Activated naive CD8-positive, alpha-beta T cell treated with anti-CD3 and anti-CD28 coated beads, Interleukin-2, amount 50 U/mL, for 16 hours (primary cell): ENCODE measurements at places on chromosomes 6 and 20.

DNA sequence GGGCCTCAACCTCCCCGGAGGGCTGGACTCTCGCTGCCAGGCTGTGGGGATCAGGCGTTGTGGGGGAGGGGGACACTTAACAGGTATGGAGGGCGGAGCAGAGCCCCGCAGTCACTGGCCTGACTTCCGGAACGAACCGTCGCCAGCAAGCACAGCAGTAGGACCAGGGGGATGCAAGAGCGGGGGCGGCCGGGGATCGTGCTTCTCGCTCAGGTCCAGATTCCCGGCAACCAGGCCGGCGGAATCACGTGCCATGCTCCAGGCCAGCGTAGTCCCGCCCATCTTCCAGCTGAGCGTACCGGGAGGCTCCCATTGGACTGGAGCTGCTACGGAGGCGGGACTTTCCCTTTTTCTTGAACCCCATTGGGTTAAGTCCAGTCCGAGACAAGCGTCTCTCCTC lies 10.0 kb upstream of the POU5F1 start:
- DNase-seq = peak; percentile 54

GRCh38 chr6:169199625-169200335 lies 53.9 kb downstream of the THBS2 start:
- DNase-seq = no peak

DNA sequence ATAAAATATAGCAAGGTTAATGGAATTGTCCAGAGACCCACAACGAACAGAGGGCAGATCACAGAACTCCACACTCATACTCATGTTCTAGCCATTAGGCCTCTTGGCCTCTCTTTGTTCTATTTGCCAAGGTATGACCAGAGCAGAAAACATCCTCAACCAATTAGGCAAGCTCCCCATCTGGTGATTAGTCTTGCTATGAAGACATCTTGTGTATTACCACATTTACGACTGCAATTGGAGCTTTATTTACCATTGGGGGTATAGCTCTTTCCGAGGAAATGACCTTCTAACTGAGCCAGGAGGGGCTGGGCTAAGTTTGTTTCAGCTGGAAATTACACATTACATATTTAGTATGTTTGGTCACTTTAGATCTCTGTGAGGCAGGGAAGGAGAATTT lies 593.9 kb downstream of the CD109 start:
- no peak for DNase-seq

DNA sequence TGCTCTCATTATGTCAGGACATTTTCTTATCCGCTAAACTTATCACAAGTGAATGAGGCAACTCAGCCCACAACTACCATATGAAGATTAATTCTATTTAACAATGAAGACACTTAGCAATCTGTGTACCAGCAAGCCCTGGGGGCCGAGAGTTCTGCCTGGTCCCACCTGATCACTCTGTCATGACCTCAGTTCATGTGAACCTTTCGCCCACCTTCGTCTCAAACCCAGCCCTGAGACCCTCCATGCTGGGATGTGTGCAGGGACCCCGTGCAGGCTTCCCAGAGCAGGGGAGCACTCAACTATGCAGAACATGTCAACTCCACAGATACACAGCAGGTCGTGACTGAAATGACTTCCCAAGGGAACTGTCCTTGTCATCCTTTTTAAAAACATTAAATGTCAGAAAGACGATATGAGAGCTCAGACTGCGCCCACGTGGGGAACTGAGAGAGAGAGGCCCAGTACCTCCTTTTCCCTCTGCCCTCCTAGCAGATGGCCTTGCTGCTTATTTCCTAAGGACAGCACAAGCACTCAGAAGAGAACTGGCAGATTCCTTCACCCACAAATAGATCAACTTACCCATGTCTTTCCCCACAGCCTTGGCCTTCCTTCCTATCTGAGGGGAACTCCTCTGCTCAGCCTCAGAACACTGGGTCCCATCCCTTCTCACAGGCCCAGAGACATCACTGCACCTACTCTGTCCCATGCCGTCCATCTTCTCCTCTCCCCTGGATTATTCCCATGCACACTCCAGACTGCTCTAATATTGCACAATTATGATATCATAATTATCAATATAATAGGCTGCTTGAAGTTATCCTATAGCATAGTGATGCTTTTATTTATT lies 11.5 kb downstream of the ABHD12 start:
- no peak for DNase-seq

GRCh38 chr6:114446342-114446741 lies 103.5 kb upstream of the HS3ST5 start:
- no peak for DNase-seq

- DNase-seq = no peak
Measured at GRCh38 chr20:18698735-18699380, 111.0 kb downstream of the DTD1 start.

GRCh38 chr6:56677559-56677958 lies 34.9 kb upstream of the DST start:
- no peak for DNase-seq

DNA sequence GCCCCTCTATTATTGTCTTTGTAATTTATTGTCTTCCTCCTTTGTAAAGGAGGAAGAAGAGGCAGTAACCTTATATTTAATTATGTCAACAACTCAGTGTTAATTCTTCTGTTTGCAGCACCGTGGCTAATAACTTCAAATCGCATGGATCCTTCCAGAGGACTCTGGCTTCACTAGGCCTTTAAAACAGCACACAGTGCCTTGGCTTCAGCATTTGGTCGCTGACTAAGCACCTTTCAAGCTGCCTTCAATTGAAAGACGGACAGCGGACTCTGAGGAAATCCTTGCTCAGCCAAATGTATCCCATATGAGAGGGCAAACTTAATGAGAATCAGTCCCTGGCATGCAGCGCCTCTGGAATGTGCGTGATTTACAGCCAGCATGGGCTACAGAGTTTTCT lies 64.2 kb downstream of the SGK1 start:
- no peak for DNase-seq

- DNase-seq = no peak
Measured at GRCh38 chr6:6221787-6222535, 98.5 kb downstream of the F13A1 start.

DNA sequence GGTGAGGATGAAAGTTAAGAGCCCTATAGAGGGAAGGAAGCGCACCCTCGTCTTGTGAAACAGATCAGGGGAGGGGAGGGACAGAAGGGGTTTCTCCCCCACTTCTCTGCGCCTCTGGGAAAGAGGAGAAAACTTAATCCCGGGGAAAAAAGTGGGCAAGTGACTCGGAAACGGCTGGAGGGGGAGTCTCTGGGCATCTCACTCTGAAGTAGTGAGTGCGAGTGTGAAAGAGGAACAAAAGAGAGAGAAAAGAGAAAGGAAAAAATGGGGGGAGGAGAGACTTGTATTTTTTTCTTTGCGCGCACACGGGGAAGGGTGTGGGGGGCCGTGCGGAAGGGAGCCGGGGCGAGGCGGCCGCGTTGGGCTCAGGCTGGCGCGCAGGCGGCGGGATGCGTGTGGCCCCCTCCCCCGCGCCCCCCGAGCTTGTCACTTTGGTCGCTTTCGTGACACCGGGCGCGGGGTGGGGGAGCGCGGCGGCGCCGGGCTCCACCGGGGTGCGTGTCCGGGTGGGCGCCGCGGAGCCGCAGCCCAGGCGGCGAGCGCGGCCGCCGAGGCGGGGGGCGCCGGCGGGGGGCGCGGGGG lies 454 bp downstream of the L3MBTL3 start:
- no peak for DNase-seq

DNA sequence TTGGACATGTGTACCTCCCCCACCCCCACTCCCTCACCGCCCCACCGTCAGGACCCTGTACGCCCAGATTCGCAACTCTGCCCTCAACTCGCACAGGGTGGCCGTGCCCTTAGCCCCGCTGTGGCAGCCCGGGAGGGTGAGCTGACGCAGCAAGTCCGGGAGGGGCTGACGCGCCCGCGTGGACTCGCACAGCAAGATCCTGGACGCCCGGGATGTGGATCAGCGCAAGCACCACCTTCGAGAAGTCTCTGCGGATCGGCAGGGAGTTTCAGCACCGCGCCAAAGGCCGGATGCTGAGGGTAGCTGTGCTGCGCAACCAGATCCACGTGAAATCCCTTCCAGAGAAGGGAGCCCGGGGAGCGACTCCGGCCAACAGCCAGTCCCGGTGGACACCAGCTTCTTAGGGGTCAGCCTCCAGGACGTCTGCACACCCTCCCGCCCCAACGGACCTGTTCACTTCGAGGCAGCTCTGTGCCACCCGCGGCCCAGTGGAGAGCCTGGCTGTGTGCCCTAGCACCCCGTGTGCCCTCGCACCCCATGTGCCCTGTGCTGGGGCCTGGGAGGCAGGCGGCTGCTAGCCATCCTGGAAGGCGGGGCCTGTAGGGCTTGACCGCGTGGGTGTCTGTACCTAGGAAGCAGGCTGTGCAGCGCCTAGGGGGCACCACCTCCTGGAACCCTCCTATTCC lies 6.7 kb upstream of the GJA10 start:
- DNase-seq = no peak

- DNase-seq = peak; percentile 55
Measured at GRCh38 chr20:43925215-43925614, 10.6 kb downstream of the TOX2 start.

GRCh38 chr6:66226109-66226508 lies 519.1 kb upstream of the EYS start:
- DNase-seq = no peak

DNA sequence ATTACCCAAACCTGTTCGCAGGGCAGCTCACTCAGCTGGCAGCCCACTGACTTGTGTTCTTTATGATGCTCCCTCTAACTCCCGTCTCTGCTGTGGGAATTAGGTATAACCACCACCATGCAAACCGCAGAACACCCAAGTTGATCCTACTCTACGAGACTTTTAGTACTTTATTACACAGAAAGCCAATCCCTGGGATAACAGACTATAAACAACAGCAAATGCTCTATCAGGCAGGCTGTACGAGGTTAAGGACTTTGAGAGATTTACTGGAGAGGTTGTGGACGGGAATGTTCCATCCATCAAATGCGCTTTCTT lies 241.1 kb downstream of the FOXC1 start:
- no peak for DNase-seq

GRCh38 chr6:4371207-4371921 lies 236.0 kb upstream of the ECI2 start:
- no peak for DNase-seq

DNA sequence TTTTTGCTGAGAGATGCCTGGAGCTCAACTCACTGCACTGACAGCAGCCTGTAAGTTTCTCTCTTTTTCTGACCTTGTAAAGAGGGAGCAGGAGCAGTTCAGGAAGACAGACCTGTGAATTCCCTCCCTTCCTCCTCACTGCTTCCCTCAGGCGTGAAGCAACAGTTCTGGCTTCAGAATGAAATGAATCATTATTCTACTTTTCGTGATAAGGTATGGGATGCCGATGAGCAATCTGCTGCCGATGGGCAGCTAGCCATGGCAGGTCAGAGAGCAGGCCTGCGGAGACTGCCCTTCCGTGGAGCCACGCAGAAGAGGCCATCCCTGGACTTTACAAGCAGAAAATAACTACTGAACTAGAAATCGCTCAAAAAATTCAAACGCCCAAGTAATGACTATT lies 426.5 kb upstream of the RNF217 start:
- no peak for DNase-seq

GRCh38 chr20:25247000-25247517 lies 826 bp upstream of the PYGB start:
- DNase-seq = no peak

DNA sequence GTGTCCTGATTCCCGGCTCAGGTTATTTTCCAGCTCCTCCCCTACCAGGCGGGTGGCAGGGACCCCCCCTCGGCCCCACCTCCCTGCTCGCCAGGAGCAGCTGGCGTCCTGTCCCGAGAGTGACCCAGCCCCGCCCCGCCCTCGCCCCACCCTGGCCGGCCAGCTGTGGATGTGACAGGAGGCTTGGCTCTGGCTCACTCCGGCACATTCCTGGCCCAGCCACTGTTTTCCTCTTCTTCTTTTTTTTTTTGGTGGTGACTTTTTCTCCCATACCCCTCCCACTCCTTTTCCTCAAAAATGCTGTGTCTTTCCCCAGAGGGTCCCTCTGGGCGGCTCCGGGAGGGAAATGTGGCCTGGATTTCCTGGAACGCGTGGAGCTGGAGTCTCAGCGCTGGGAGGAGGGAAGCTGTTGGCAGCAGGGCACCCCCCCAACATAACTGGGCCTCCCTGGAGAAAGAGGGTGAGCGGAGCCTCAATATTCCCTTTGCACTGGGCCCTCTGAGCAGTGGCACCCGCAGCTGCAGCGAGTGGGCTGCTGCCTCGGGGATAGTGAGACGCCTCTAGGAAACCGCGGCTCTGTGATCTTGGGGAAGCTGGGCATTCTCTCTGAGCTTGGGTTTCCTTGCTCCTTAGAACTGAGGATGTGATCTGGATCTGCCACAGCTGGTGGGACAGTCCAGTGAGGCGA lies 28.3 kb upstream of the CSNK2A1 start:
- DNase-seq = no peak

- no peak for DNase-seq
Measured at GRCh38 chr20:58028123-58028522, 200.3 kb downstream of the ANKRD60 start.

GRCh38 chr6:50927800-50928199 lies 109.1 kb downstream of the TFAP2B start:
- no peak for DNase-seq

GRCh38 chr6:1870251-1870650 lies 260.5 kb downstream of the FOXC1 start:
- DNase-seq = no peak

- DNase-seq = no peak
Measured at GRCh38 chr6:108321253-108321747, 26.4 kb downstream of the AFG1L start.
